Fibroblast of villous mesenchyme (primary cell): ENCODE measurements at places on chromosomes 12 and 14.
A peak's percentile ranks its signal among the peaks of the same experiment; 100 is the strongest.

GRCh38 chr12:3655328-3655900, 97.5 kb downstream of the CRACR2A start:
- DNase-seq: peak; percentile 12

- DNase-seq: no peak
Observed at GRCh38 chr12:5554711-5555110, 122.8 kb downstream of the NTF3 start.

GRCh38 chr12:66074561-66074960, 56.0 kb downstream of the LLPH start:
- DNase-seq: peak; percentile 83

- peak; percentile 48 for DNase-seq
Observed at GRCh38 chr12:52056801-52057637, 5.8 kb downstream of the NR4A1 start.

GRCh38 chr12:49953961-49954846, 3.7 kb downstream of the AQP2 start:
- DNase-seq: no peak

DNA sequence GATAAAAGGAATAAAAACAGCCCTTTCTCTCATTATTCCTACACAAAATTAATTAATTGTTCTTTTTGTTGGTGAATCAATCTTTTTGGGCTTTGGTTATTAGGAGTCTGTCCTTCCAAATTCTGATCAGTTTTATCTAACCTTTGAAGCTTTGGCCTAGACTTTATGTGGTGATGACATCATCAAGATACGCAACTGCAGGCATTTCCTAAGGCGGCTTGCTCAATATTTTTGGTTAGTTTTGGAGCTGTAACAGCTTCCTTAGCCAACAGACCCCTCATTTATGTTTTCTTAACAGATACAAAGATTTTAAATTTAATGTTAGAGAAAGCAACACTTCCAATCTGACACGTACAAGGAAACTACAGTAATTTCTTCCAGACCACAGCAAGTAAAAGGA, 87.8 kb upstream of the PDE3A start:
- DNase-seq: peak; percentile 8

DNA sequence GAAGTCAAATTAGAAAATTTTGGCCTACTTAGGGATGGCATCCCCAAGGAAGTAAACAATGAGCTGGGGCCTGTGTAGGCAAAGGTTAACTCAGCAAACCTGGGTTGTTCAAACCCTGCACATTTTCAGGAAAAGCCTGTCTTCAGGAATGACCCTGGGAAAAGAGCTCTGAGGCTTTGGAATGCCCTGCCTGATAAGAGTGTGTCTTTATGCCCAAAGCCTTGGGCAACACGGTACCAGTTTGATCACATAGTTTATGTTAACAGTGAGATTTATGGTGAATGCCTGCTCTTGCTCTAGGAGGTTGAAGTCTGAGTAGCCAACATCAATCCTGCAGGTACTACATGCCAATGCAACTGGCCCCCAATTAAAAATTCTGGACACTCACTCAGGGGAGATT, 28.2 kb upstream of the STAB2 start:
- no peak for DNase-seq

- peak; percentile 16 for DNase-seq
Observed at GRCh38 chr12:109255377-109255776, 53.7 kb downstream of the FOXN4 start.

GRCh38 chr14:97306133-97306759, 509.1 kb downstream of the VRK1 start:
- no peak for DNase-seq

GRCh38 chr12:11186837-11187236, at the start of gene TAS2R42:
Gene TAS2R42 (minus strand): TSS chr12:11186937. CDS start chr12:11186937, 0 bp downstream.
- DNase-seq: no peak

DNA sequence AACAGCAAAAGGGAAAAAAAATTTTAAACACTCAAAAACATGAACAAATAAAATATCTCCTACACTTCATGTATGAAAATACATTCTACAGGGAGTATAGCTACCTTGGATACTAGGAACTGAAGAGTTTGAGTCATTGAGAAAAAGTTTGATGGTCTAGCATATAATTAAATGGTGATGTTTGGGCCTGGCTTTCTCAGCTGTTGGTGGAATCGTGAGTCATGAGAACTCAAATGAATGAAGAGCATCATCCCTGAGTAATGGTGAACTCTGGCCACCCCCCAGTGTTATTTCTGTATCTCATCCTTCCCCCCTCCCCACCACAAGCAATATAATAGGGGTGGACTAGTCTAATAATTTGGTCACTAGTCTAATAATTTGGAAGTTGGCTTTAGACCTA, 6.7 kb upstream of the SLC6A15 start:
- no peak for DNase-seq
